ENCODE measurements at places on chromosomes 12 and 14. TPM values are rescaled to one million over a fixed set of nuclear protein-coding genes. Genes with fewer than 3 reads are reported as not detected.

GRCh38 chr12:57232156-57232756 is 2.7 kb downstream of the SHMT2 start:
- DNase-seq: no peak

DNA sequence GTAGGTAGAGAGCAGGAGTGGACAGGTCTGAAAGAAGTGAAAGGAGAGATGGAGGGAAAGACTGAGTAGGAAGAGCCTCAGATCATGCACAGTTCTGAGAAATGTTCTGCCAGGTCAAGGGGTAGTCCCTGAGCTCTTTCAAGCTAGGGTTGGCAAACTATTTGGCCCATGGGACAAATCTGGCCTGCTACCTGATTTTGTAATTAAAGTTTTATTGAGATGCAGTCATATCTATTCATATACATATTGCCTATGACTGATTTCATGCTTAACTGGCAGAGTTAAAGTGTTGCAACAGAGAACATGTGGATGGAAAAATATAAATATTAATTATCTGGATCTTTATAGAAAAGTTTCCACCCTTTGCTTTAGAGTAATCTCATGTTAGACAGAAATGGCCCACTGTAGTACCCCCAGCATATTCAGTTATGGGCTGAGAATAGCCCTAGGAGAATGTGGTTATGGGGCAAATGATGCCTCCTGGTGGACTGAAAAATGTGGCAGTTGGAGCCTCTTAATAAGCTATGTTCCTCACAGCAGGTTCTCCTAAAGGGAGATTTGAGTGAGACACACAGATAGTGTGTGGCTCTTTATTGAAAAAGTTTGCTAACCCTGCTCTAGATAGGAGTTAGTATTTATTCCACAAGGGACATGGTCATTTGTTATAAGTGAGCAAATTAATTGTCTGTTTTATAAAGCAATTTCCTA is 476.9 kb downstream of the LRIG3 start:
- no peak for DNase-seq

- DNase-seq: no peak
These were observed 39.2 kb downstream of the DICER1 start for GRCh38 chr14:95117937-95118721.

DNA sequence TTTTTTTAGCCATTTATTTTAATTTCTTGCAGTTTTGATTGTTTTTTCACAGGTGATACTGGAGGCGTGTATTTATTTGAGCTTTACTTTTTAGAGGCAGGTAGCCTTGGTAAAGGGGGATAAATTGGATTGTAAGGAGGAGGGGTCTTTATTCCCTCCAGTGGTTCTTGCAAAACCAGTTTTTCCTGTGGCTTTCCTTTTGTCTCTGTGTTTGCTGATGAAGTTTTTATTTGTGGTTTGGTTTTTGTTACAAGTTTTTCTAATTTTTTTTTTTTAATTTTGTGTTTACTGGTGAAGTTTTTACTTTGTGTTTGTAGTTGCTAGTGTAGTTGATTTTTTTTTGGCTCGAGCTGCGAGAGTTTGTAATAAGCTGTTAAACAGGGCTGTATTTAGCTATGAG is 278.5 kb downstream of the PRKD1 start:
- no peak for DNase-seq

Gene CD163
- 25.1 TPM for polyA plus RNA-seq

GRCh38 chr14:101781240-101782061 is 19.9 kb downstream of the PPP2R5C start:
- DNase-seq: no peak

DNA sequence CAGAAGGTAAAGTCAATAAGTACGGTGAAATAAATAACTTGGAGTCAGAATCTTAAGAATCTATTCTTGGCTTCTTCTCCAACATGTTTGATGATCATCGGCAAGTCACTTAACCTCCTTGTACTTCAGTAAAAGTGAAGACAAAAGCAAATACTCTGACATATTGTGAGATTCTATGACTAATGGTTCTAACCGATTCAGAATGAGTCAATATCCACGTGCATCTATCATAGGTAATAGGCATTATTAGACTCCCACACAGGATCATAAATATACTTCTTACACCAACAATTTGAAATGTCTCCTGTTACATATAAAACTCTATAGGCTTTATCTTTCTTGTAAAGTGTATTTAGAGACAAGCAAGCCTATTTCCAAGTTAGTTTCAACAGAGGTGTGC is 144.4 kb upstream of the ATXN7L3B start:
- DNase-seq: no peak

DNA sequence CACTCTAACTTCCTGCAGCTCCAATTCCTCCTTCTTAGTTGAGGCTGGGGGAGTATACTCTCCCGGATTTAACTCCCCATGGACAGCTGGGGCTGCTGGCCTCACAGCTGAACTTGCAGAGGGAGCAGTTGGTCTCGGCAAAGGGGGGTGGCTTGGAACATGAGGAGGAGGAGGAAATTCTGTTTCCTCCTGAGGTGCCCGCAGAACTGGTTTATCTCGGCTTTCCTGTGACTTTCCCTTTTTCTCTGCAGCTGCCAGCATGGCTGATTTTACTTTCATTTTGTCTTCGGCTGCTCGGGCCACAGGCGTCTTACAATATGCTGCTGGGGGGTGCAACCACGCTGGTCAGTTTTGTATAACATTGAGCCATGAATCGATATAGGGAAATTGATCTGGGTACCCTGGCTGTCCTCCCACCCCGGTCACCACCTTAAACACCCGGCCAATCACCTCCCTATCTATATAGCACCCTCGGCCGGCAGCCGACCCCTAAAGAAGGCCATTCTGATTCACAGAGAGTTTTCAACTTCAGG is 1317.6 kb downstream of the TMEM121 start:
- no peak for DNase-seq

- DNase-seq: no peak
These were observed 260.3 kb upstream of the E2F7 start for GRCh38 chr12:77325511-77326236.

- DNase-seq: no peak
These were observed 25.2 kb downstream of the LTBP2 start for GRCh38 chr14:74586681-74587362.

Gene PLEKHD1
- 0.62 TPM for polyA plus RNA-seq

DNA sequence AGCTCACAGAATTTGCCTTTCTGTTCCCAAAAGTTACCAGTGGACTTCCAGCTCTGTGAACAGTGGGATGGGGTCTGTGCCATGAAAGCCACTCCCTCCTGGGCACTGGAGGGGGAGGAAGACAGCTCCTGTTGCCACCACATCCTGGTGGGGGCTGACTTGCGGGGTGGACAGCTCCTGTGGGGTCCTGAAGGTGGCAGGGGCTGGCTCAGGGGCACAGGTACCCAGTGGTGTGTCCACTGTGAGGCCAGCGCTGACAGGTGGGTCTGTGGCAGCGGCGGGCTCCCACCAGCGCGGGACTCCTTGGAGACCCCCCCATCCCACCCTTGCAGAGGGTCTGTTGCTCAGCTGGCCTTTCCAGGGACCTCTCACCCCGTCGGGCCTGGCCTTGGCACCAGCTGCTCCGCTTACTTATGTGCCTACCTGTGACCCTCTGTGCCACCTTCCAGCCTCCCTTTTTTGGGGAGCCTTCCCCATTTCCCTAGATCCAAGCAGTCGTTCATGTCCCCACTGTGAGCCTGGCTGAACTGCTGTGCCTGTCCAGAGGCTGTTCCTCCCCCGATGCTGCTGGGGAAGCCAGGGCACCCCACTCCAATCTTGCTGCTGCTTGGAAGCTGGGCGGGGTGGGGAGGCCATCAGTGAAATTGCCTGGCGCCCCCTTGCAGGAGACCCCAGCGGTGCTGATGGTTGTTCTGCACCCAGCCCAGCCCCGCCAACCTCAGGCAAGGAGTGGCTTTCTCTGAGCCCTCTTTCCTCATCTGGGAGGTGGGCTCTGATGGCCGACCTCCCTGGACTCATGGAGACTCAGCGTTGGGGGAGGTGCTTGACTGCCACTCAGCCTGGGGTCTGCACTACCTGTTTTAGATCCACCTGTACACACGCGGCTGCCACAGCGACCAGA is 2.2 kb downstream of the TEDC1 start:
- DNase-seq: no peak

- no peak for DNase-seq
These were observed 176.5 kb downstream of the CEP128 start for GRCh38 chr14:80764921-80765507.

DNA sequence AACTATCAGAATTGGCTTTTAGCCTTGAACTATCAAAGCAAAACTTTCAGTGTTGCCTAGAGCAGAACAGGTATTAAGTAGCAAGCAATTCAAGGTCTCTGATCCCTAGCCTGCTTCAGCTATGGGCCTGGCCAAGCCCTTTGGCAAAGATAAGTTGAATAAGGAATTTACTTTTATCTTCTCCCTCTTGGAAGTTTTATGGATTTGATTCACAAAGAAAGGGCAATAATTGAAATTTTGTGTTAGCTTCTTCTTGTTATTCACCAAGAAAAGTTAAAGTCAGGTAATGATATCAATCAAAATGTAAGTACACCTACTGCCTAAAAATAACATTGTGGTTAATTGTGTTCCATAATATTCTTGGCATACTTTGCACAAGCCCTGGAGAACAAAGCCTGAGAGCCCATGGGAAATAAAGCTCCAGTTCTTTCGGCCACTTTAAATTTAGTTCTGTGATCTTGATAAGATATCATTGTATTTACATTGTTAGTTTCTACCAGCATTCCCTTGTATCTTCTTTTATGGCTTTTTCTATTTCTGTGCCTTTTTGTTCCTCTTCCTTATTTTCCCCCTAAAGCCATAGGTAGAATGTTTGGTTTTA is 158.0 kb downstream of the RAD51B start:
- DNase-seq: no peak

Gene TSPAN31
- 45.5 TPM for polyA plus RNA-seq

Gene ASCL1
- polyA plus RNA-seq: not detected

GRCh38 chr14:99118046-99118721 is 153.8 kb downstream of the BCL11B start:
- DNase-seq: no peak

DNA sequence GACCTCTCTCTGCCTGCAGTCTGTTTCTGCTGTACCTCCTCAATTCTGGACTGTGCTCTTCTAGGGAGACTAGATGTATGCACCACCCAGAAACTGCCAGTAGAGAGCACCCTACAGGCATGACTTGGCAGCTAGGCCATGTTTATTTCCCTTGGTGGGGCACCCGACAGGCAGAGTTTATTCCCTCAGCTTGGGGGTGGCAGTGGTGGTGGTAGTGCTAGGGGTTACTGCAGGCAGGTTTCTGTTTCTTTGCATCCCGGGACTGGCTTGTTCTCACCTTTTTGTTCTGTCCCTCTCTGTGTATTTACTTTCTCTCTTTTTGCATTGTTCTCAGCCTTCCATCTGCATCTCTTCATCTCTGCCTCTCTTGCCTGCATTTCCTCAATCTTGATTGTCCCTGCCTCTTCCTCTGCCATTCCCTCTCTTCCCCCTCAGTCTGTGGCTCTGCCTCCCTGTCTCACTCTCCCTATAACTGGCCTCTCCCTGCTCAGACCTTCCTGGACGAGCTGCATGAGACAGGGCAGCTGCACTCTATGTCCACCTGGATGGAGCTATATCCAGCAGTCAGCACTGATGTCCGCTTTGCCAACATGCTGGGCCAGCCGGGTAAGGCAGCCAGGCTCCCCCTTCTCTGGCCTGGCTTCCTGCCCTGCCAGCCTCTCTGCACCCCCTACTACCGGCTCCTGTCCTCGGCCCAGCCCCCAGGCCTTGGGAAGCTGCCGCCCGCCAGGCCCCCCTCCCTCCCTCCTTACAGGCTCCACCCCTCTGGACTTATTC is 13.8 kb downstream of the PRPF40B start:
- DNase-seq: peak; percentile 51

Gene KIF5A
- polyA plus RNA-seq: not detected

GRCh38 chr14:65750906-65751305 is 338.4 kb downstream of the FUT8 start:
- no peak for DNase-seq

- no peak for DNase-seq
These were observed 2.3 kb downstream of the WNT10B start for GRCh38 chr12:48969160-48969771.

- DNase-seq: no peak
These were observed 61.8 kb upstream of the RTL1 start for GRCh38 chr14:100965296-100965695.

Gene KRT73
- polyA plus RNA-seq: not detected

Gene LYZ
- 23.4 TPM for polyA plus RNA-seq

GRCh38 chr14:23351681-23352505 is 794 bp downstream of the SLC22A17 start:
- DNase-seq: no peak

Gene C12orf60
- polyA plus RNA-seq: 0.74 TPM

DNA sequence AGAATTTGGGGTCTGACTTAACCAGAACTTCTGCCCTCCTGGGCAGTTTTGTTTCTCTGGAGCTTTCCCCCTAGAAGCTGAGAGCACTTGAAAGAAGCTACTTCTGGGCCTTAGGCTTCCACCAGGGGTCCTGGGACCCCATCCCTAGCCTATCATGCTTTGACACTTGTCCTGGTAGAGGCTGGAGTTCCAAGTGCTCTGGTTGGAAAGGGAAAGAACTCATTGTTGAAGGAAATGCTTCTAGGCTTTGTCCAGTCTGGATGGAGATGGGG is 1.4 kb upstream of the COL2A1 start:
- DNase-seq: no peak

Gene NGB
- polyA plus RNA-seq: not detected

DNA sequence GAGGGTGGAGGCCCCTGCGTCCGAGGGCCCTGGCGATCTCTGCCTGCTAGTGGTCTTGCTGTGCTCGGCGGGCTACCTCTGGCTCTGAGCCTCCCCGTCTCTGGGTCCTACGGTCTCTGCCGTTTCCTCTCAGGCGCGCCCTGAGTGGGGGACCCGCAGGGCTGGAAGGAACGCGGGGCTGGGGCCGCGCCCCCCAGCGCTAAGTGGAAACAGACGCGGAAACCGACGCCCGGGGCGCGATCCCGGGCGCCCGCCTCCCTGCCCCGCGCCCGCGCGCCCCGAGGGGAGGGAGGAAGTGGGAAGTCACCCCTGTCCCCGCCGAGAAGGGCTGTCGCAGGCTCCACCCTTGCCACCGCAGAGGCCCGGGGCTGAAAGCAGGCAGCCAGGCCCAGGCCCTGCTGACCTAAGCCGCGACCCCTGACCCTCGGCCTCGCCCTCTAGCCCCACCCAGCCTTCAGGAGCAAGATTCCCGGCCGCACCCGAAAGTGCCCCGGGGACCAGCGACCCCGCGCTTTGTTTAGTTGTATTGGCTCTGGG is 831 bp downstream of the CRIP1 start:
- DNase-seq: no peak

Gene TGFB3
- polyA plus RNA-seq: 86.8 TPM

Gene E2F7
- polyA plus RNA-seq: 3.6 TPM

GRCh38 chr12:52990206-52990605 is 16.1 kb upstream of the EIF4B start:
- no peak for DNase-seq

Gene DTX1
- polyA plus RNA-seq: 5.9 TPM

DNA sequence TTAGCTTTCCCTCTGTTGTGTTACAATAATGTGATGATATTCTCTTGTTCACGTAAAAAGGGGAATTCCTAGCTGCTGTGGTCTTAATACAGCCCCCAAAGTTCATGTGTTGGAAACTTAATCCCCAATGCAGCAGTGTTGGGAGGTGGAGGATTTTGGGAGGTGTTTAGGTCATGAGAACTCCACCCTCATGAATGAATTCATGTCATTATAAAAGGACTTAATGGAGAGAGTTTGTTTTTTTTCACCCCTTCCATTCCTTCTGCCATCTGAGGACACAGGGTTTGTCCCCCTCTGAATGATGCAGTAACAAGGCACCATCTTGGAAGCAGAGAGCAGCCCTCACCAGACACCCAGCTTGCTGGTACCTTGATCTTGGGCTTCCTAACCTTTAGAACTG is 253.4 kb upstream of the DDHD1 start:
- DNase-seq: no peak

GRCh38 chr14:49972823-49973222 is 79.9 kb downstream of the ARF6 start:
- no peak for DNase-seq

GRCh38 chr12:80299219-80299618 is 144.8 kb upstream of the PTPRQ start:
- DNase-seq: no peak

Gene THAP2
- 9.1 TPM for polyA plus RNA-seq

Measured in hindlimb muscle (tissue), 1 donor.